A549 treated with Mapracorat at 1 μM for 4 hours (cell line): ENCODE measurements at places on chromosomes 7 and 10. TPM values are rescaled to one million over a fixed set of nuclear protein-coding genes. Genes with fewer than 3 reads are reported as not detected.

Gene BHLHA15
- 0.21 to 0.71 TPM (median 0.43 TPM) in 5 replicates for total RNA-seq

Gene PGAM2
- total RNA-seq: not detected in 5 replicates

Gene MAGI2
- 0.32 to 0.65 TPM (median 0.48 TPM) in 5 replicates for total RNA-seq

Gene UPK3BL1
- 9.7 to 15.3 TPM (median 12.9 TPM) in 5 replicates for total RNA-seq

Gene DDC
- 0.83 to 1.7 TPM (median 1.2 TPM) in 5 replicates for total RNA-seq

Gene FAM221A
- total RNA-seq: 0.20 to 0.71 TPM (median 0.46 TPM) in 5 replicates

Gene SEMA4G
- 6.6 to 9.3 TPM (median 8.9 TPM) in 5 replicates for total RNA-seq

Gene RAB18
- total RNA-seq: 72.8 to 91.9 TPM (median 89.3 TPM) in 5 replicates

Gene FLNC
- total RNA-seq: 3.6 to 5.7 TPM (median 3.8 TPM) in 5 replicates

Gene SSC4D
- total RNA-seq: 0.73 to 1.5 TPM (median 0.89 TPM) in 5 replicates

Gene HOGA1
- total RNA-seq: 1.6 to 2.6 TPM (median 1.8 TPM) in 5 replicates

Gene SPAG6
- not detected in 5 replicates for total RNA-seq

Gene SEMA3A
- 3.8 to 7.1 TPM (median 5.2 TPM) in 5 replicates for total RNA-seq

Gene LAMB1
- total RNA-seq: 99.7 to 137 TPM (median 108 TPM) in 5 replicates

Gene GPR85
- total RNA-seq: not detected in 5 replicates

Gene VENTX
- not detected in 5 replicates for total RNA-seq

Gene CYP3A7
- total RNA-seq: 0.06 to 0.07 TPM in 2 of 5 replicates, not detected in the others

Gene SPDYE2B
- total RNA-seq: not detected in 5 replicates

Gene SDK1
- total RNA-seq: 0.38 to 0.76 TPM (median 0.40 TPM) in 5 replicates

Gene OR6B1
- total RNA-seq: not detected in 5 replicates

Gene WIPF3
- total RNA-seq: 0.39 to 0.71 TPM (median 0.56 TPM) in 5 replicates

Gene SPOCK2
- total RNA-seq: 0.29 to 0.69 TPM (median 0.45 TPM) in 5 replicates

Gene ZNF804B
- not detected in 5 replicates for total RNA-seq

Gene PRTFDC1
- total RNA-seq: 15.6 to 18.2 TPM (median 16.1 TPM) in 5 replicates

Gene SAMD8
- 10.0 to 17.1 TPM (median 14.6 TPM) in 5 replicates for total RNA-seq

Gene AKR1C1
- total RNA-seq: 488 to 635 TPM (median 578 TPM) in 5 replicates

Gene SNX10
- total RNA-seq: 3.8 to 5.4 TPM (median 4.8 TPM) in 5 replicates

Gene NPY4R
- total RNA-seq: 30.1 to 46.1 TPM (median 41.4 TPM) in 5 replicates

Gene INPP5A
- 11.1 to 13.9 TPM (median 13.1 TPM) in 5 replicates for total RNA-seq

Gene HOXA7
- 4.1 to 5.5 TPM (median 5.0 TPM) in 5 replicates for total RNA-seq

Gene MRLN
- total RNA-seq: not detected in 5 replicates

Gene ARMH3
- total RNA-seq: 10.3 to 11.6 TPM (median 11.4 TPM) in 5 replicates

Gene OR2A12
- not detected in 5 replicates for total RNA-seq

Gene MYL7
- total RNA-seq: not detected in 5 replicates

Gene ELOVL3
- total RNA-seq: 0.22 to 0.53 TPM (median 0.26 TPM) in 5 replicates

Gene MALRD1
- total RNA-seq: not detected in 5 replicates

Gene UNCX
- 0.07 to 0.08 TPM in 2 of 5 replicates, not detected in the others for total RNA-seq

Gene OPN1SW
- not detected in 5 replicates for total RNA-seq

Gene NAT16
- total RNA-seq: 0.15 to 0.20 TPM (median 0.15 TPM) in 5 replicates

Gene PTPRE
- 3.3 to 5.9 TPM (median 5.2 TPM) in 5 replicates for total RNA-seq

Gene GRID2IP
- total RNA-seq: 0.08 TPM in 1 of 5 replicates, not detected in the others

Gene LEP
- total RNA-seq: not detected in 5 replicates

Gene PDK4
- 18.2 to 24.6 TPM (median 22.2 TPM) in 5 replicates for total RNA-seq

Gene SPDYE5
- not detected in 5 replicates for total RNA-seq

Gene ABCB8
- total RNA-seq: 32.9 to 52.5 TPM (median 47.6 TPM) in 5 replicates

Gene PDCD4
- 22.0 to 33.1 TPM (median 28.0 TPM) in 5 replicates for total RNA-seq

Gene SLC13A4
- total RNA-seq: 0.07 to 0.23 TPM in 2 of 5 replicates, not detected in the others

Gene GPR15LG
- total RNA-seq: not detected in 5 replicates

Gene AGR3
- not detected in 5 replicates for total RNA-seq

Gene TMEM236
- 0.02 to 0.08 TPM (median 0.03 TPM) in 5 replicates for total RNA-seq

Gene ACTL6B
- total RNA-seq: not detected in 5 replicates

Gene SHOC2
- total RNA-seq: 14.8 to 21.2 TPM (median 18.7 TPM) in 5 replicates
